ENCODE measurements at places on chromosomes 11 and 22. TPM values are rescaled to one million over a fixed set of nuclear protein-coding genes. Genes with fewer than 3 reads are reported as not detected.

Gene APOBEC3H
- total RNA-seq, result 1.7 TPM

Gene HTR3A
- not detected for total RNA-seq

Gene BTBD18
- total RNA-seq, result not detected

Gene RAB38
- 27.9 TPM for total RNA-seq

- peaks cover 9% of the 10 kb centered on the region for H3K36me3 ChIP-seq
- no peaks in the 10 kb centered on the region for H3K27me3 ChIP-seq
- DNase-seq, result no peak
- no peak overlapping the region for H3K27ac ChIP-seq
- H3K4me3 ChIP-seq, result no peak overlapping the region
These were observed 17.0 kb downstream of the HMGXB4 start for GRCh38 chr22:35274154-35274871.

GRCh38 chr11:11777897-11778296 lies 63.9 kb upstream of the USP47 start:
- H3K27me3 ChIP-seq, result no peaks in the 10 kb centered on the region
- no peak overlapping the region for H3K27ac ChIP-seq
- no peak for DNase-seq
- no peaks in the 10 kb centered on the region for H3K36me3 ChIP-seq
- H3K4me3 ChIP-seq, result no peak overlapping the region
- H3K4me1 ChIP-seq, result no peaks in the 10 kb centered on the region

GRCh38 chr11:101470419-101470818 lies 113.4 kb downstream of the TRPC6 start:
- H3K4me3 ChIP-seq, result no peak overlapping the region
- H3K27ac ChIP-seq, result no peak overlapping the region
- no peak for DNase-seq
- H3K27me3 ChIP-seq, result no peaks in the 10 kb centered on the region

GRCh38 chr11:19777039-19777376 lies 64.4 kb downstream of the NAV2 start:
- no peaks in the 10 kb centered on the region for H3K4me1 ChIP-seq
- H3K27me3 ChIP-seq, result no peaks in the 10 kb centered on the region
- DNase-seq, result no peak
- H3K27ac ChIP-seq, result no peak overlapping the region
- H3K4me3 ChIP-seq, result no peak overlapping the region

DNA sequence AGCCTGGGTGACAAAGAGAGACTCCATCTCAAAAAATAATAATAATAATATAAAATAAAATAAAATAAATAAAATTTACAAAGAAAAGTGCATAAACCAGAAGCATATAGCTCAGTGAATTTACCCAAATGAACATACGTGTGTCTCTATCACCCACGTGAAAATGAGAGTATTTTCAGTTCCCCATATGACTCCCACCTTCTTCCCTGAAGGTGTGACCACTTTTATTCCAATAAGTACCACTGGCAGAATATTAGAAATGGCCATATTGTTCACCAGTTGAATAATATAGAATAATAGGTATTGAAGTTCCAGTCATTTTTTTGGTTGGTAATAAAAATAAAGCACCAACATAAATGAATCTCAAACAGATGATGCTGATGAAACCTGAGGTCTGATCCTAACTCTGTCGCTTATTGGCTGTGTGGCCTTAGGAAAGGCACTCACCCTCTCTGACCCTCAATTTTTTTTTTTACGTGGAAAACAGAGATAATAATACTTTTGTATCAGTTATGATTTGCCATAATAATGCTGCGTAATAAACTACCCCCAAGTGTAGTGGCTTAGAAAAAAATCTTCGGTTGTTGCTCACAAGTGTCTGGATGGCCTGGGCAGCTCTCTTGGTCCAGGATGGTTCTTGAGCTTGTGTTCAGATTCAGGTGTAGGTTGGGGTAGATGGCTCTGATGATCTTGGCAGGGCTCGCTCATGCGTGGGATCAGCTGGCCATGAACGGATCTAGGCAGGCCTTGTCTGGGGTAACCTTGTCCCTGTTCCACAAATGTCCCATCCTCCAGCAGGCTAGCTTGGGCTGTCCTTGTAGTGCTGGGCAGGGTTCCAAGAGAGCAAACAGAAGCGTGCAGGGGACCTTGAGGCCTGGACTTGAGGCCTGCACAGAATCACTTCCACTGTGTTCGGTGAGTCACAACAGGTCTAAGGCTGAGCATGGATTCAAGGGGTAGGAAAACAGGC lies 88.1 kb downstream of the MYO18B start:
- no peaks in the 10 kb centered on the region for H3K27me3 ChIP-seq
- H3K4me1 ChIP-seq, result no peaks in the 10 kb centered on the region
- H3K27ac ChIP-seq, result no peak overlapping the region
- no peaks in the 10 kb centered on the region for H3K36me3 ChIP-seq
- no peak overlapping the region for H3K4me3 ChIP-seq
